ENCODE measurements at places on chromosomes 2 and 18.

- H3K4me3 ChIP-seq = peak overlapping the region; percentile 60
- peaks cover 100% of the 10 kb centered on the region for H3K27me3 ChIP-seq
- peaks cover 4% of the 10 kb centered on the region for H3K4me1 ChIP-seq
- H3K27ac ChIP-seq = peak overlapping the region; percentile 38
- no peaks in the 10 kb centered on the region for H3K36me3 ChIP-seq
These were observed 1.3 kb downstream of the GBX2 start for GRCh38 chr2:236166796-236167296.

DNA sequence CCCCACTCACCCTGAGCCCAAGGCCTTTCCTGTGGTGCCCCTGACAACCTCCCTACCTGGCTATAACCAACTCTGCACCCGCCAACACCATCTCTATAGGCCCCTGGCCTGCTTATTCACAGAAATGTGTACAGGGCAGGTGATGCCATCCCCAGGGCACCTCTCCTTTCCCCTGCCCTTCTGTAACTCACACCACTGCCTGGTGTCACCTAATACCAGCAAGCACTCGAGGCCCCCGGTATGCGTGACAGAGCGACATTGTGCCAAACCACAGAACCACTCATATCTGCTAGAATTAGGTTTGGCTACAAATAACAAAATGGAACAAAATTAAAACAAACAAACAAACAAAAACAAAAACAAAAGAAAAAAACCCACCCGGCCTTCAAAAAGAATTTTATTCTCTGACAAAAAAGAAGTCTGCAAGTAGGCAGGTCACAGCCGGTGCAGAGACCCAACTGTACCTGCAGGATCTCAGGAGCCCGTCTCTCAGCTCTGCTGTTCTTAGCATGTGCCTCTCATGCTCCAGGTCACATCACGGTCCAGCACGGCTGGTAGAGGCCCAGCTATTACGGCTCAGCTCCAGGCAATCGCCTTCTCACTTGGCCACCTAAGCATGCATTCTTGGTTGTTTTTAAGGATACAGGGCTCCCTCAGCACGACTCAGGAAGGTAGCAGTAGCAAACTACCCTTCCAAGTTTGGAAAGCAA lies 51.4 kb downstream of the FAM178B start:
- H3K36me3 ChIP-seq = no peaks in the 10 kb centered on the region
- no peak overlapping the region for H3K27ac ChIP-seq
- H3K4me1 ChIP-seq = peaks cover 10% of the 10 kb centered on the region
- no peak for DNase-seq
- no peaks in the 10 kb centered on the region for H3K27me3 ChIP-seq
- H3K4me3 ChIP-seq = no peak overlapping the region

DNA sequence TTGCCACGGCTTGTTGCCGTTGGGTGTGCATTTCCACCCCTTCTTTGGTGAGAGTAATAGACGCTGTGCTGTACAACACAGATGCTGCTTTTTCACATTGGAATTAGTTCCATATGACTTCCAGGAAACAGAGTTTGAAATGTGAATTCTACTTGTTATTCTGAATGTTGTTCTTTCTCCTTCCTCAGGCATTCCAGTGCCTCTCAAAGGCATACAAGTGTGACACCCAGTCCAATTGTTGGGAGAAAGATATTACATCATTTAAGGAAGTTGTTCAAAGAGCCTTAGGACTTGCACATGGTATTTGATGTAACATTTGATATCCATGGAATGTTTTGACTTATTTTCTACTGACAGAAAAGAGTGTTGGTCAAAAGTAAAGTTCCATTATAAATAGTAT lies 134.4 kb upstream of the LTBP1 start:
- no peak overlapping the region for H3K27ac ChIP-seq
- no peaks in the 10 kb centered on the region for H3K4me1 ChIP-seq
- DNase-seq = no peak
- no peaks in the 10 kb centered on the region for H3K27me3 ChIP-seq
- H3K4me3 ChIP-seq = no peak overlapping the region
- H3K36me3 ChIP-seq = peaks cover 3% of the 10 kb centered on the region

GRCh38 chr2:199684832-199685231 lies 166.2 kb downstream of the FTCDNL1 start:
- no peak overlapping the region for H3K4me3 ChIP-seq
- no peaks in the 10 kb centered on the region for H3K36me3 ChIP-seq
- no peak overlapping the region for H3K27ac ChIP-seq
- DNase-seq = no peak
- H3K4me1 ChIP-seq = no peaks in the 10 kb centered on the region

DNA sequence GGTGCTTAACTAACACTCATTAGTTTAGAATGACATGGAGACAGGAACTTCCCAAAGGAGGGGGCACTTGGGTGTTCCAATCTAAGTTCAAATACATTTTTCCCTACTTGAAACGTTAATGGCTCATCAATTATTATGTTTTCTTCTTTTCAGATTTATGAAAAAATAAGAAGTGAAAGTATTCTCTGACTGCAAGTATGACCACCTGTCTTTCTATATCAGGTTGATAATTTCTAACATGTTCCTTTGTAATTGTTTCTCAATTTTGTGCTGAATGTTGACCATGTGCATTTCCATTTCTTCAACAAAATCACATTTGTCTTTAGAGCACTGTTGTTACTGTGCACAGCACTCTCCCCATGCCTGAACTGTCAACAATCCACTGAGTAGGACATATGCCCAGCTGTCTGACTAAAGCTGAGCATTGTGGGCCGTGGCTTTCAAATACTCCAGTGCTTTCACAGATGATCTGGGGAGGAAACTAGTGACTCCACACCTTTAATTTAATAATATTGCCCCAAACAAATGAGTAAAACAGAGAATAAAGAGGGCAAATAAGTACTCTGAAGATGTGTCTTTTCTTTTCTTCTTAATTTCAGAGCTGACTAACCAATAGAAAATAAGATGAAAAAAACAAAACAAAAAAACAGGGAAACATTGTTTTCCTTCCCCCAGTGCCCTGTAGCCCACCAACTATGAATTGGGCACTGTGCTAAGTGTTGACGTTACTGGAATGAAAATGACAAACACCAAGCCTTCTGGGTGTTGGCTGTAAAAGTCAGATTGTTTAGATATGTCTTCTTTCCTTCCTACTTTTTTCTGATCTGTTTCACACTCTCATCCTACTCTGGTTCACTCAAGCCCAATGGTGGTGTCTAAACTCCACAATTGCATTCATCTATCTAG lies 16.0 kb downstream of the LANCL1 start:
- peaks cover 12% of the 10 kb centered on the region for H3K4me1 ChIP-seq
- H3K4me3 ChIP-seq = no peak overlapping the region
- H3K36me3 ChIP-seq = peaks cover 28% of the 10 kb centered on the region
- H3K27me3 ChIP-seq = no peaks in the 10 kb centered on the region

DNA sequence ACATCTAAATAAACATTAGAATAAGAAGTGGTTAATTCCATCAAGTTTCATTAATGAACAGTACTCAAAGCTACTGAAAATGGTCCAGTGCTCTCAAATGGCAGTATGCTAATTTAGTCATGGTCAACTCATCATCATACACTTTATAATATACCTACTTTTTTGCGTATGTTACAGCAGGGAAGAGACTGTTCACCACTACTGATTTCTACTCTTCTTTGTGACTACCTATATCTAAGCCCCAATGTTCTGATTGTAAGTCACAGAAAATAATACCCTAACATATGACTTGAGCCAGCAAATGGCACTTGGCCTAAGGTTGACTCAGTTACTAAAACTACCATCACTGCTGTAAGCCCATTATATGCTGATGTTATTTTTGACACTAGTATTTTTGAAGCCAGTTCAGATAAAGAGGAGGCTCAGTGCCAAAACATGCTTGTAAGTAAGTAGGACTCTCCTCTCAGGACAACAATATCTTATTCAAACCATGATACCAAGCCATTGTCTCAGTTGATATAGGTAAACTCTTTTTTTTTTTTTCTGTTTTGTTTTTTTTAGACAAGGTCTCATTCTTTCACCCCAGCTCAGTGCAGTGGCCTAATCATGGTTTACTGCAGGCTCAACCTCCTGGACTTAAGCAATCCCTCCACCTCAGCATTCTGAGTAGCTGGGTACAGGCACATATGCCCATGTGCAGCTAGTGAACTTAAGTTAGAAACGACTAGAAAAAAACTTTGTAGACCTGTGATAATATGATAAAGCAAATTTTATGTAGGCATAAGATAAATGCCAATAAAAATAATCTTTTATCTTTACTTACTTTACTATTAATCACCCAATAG lies 266.9 kb downstream of the ZNF385B start:
- H3K4me3 ChIP-seq = no peak overlapping the region
- H3K27me3 ChIP-seq = no peaks in the 10 kb centered on the region
- no peaks in the 10 kb centered on the region for H3K36me3 ChIP-seq
- H3K27ac ChIP-seq = no peak overlapping the region

All from endodermal cell (in vitro differentiated cells).